ENCODE measurements at places on chromosomes 2 and 18. TPM values are rescaled to one million over a fixed set of nuclear protein-coding genes. Genes with fewer than 3 reads are reported as not detected.

GRCh38 chr2:157302492-157303099 is 23.0 kb downstream of the ERMN start:
- ATAC-seq, result no peak

DNA sequence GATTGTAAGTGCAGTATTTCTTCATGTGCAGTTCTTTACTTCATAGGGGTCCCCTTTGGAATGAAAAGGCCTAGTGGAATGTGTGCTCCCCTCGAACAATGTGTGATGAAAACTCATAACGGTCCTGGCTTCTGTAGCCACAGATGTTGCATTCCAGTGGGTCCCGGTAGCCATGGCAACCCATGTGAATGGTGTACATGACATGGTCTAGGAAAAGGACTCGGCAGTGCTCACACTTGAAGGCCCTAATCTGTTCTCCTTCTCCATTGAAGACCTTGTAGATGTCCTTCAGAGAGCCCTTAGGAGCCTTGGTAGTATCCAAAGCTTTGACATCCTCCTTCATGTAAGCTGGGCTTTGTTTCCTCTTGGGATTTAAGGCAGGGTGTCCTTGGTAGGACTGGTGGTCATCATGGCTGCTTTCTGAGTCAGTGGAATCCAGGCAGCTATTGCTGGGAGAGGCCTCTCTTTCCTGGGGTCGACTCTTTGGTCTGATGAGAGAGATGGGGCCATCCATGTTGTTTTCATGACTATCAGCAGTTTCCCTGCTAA is 144.0 kb downstream of the IKZF2 start:
- no peak for ATAC-seq

DNA sequence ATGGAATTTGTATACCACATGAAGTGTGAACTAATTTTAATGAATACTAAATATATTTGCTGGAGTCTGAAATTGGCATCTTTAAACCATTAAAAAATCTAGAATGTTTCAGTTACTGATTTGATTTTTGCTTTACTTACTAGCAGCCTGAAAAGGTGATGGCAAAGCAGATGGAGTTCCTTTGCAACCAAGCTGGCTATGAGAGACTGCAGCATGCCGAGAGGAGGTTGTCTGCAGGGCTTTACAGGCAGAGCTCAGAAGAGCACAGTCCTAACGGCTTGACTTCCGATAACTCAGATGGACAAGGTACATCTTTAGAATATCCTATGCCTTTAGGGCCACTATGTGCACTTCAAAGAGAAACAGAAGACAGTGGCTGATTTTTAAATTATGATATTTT is 36.5 kb downstream of the NAB1 start:
- ATAC-seq, result no peak

Gene PUM2
- 110 TPM for total RNA-seq
